Left hindlimb (tissue), 1 donor: ENCODE measurements at places on chromosomes 12 and 14.

DNA sequence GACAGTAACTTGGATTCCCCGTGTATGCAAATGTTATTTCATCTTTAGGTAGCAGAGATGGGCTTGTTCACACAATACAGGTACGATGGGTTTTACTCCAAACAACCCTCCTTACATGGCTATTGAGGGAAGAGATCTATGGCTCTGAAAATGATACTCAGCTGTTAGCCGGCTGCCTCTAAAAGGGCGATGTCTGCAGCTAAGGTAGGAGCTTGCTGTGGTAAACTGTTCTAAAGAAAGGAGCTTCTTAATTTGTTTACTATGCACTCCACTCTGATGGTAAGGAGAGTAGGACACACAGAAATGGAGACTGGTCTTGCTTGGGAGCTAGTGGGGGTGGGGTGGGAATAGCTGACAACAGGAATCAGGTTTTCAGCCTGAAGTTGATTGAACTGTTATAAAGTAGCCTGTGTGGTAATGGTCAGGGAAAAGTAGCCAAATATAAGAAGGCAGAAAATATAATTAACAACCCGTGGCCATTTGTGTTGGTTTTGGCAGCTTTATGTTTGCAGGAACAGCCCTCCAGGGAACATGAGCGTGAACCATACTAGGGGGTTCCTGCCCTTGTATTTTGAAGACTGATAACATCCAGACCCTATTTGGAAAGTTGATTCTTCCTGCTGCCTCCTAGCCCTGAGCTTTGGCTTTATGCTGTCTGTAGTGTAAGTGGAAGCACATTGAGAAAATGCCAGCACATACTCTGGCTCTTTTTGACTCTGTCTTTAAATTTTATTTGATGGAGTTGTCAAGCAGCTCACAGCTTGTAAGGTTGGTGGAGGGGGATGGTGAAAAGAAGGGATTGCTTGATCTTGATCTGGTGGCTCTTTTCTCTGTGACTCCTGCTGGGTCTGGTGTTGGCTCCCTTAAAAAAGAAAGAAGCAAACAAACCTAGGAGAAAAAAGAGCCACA is 929.8 kb downstream of the DIO2 start:
- no peak for DNase-seq

DNA sequence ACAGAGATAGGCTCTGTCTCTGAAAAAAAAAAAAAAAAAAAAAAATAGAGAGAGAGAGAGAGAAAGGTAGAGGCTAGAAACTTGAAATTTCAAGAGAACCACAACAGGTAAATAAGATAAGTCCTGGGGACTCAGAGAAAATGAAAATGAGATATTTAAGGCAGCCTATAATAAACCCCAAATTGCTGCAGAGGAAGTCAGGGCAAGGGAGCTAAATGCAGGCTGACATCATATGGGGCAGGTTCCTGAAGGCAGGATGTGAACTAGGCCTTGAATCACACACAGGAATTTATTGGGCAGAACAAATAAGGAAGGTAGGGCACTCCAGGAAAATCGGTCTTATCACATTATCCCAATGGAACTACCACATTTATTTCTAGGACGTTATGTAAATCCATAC is 54.9 kb upstream of the NUDT4 start:
- no peak for DNase-seq

GRCh38 chr14:95407354-95407753 is 87.6 kb upstream of the CLMN start:
- DNase-seq, result no peak

GRCh38 chr12:102120886-102121285 is 903 bp downstream of the PARPBP start:
- DNase-seq, result no peak

DNA sequence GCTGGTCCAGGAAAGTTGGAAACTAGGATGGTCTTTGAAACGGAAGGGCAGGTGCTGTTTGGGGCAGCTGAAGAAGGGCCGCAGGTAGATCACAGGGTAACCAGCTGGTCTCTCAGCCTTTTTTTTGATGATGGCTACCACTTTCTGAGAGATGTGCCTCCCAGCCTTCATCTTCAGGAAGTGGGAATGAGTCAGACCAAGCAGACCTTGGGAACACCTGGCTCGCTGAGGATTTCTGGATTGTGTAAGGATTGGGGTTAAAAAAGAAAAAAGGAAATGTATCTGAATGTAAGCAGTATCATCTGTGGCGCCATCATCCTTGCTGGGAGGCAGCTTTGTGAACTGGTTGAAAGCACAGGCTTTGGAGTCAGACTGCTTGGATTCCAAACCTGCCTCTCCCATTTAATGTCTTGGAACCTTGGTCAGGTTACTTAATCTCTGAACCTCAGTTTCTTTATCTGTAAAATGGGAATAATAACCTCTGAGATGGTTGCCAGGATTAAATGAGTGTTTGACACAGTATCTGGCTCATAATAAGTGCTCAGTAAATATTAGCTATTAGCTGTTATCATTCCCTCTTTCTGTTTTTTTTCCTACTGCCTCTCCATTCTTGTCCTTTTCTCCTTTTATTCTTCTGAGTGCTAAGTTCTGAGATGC is 1.7 kb downstream of the PRPF40B start:
- no peak for DNase-seq

GRCh38 chr12:89836026-89836425 is 127.4 kb upstream of the ATP2B1 start:
- no peak for DNase-seq

DNA sequence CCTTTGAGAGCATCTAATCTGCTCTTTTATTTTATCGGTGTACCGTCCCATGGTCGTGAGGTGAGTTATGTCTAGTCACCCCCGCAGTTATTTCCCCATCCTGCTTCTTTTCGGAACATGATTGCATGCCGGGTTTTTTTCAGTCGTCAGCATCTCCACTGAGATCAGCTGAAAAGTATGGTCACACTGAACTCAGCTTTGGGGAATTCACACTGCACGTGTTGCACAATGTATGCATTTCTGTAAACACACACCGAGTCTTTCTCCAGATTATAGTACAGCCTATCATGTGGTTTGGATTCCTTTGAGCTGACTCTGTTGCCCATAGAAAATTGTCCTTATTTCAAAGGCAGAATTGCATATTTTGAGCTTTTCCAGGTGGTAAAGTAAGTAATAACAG is 24.6 kb downstream of the PLXNC1 start:
- DNase-seq, result no peak

DNA sequence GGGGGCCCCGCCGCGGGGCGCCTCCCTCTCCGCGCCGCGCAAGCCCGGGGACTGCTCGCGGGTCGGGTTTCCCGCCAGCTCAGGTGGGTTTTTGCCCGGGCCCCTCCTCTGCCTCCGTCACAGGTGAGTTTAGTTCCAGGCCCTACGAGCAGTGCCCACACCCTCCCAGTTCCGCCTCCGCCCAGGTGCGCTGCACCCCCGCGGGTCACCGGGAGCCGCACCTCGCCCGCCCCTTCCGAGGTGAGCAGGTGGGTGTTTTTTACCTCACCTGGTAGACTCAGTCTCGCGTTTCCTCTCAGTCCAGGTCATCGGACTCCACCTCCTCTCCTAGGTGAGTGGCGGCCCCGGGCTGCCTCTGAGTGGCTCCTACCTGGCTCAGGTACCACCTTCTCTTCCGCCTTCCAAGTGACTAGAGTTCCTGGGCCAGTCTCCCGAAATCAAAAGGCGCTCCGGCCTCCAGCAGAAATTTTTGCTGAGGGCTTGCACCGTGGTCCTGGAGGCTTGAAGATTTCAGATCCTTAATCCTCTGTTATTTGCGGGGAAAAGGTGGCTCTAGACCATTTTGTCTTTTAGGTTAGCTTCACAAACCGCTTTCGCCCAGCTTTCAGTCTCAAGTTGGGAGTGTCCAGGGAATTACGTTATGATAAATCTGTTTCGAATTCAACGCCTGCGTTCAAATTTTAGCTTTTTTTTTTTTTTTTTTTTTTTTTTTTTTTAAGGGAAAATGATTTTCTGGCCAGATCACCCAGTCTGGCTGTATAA is at the start of gene TMEM30B:
TSS of gene TMEM30B (minus strand) at position 153 of the 762 bp plus-strand sequence. CDS start 191 bp downstream, outside the sequence.
- DNase-seq, result peak; percentile 52

DNA sequence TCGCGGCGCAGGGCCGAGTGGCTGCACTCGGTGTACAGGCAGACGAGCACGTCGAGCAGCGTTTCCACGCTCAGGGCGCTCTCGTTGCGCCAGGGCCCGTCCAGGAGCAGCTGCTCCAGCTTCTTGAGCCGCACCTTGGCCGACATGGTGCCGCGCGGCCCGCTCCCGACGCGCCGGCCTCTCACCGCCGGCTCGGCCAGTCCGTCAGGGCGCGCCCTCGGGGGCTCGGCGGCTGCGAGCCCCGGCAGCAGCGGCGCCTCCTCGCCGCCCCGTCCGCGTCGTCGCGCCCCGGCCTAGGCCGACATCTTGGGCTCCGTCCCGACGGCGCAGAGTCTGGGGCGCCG is 349 bp downstream of the CDC42BPB start:
- peak; percentile 47 for DNase-seq

GRCh38 chr12:66979251-66979650 is 289.9 kb upstream of the CAND1 start:
- no peak for DNase-seq

- no peak for DNase-seq
Observed at GRCh38 chr14:91727121-91727520, 4.8 kb downstream of the CATSPERB start.

DNA sequence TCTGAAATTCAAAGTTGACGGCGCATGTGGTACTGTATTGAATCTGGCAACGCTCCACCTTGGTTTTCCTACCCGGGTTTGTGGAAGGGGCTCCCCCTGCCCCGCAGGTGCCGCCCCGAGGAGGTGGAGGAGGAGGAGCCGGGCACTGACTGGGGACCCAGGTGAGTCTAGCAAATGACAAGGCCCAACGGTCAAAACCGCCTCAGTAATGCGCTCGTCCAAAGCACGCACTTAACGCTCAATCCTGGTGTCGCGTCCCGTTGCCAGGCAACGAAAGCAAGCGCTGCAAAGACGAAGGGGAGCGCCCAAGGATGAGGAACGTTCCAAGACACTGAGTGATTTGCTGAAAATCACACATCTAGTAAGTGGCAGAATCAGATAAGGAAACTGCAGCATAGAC is 24.0 kb upstream of the CLEC4E start:
- no peak for DNase-seq

DNA sequence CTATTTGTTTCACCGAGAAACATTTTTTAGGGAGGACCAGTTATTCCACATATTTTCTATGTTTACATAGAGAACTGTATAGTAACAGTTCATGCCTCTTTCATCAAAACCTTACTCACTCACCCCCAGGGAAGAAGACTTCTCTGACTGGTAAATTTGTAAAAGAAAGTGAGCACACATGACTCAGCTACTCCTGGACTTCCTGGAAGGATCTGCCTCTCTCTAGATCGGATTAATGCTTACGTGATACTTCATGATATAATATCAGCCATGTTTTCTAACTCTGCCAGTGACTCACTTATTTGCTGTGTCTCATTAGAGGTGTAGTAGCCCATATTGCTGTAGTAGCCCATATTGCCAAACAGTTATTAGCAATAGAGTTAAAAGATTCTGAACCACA is 494.3 kb upstream of the ATXN7L3B start:
- no peak for DNase-seq

DNA sequence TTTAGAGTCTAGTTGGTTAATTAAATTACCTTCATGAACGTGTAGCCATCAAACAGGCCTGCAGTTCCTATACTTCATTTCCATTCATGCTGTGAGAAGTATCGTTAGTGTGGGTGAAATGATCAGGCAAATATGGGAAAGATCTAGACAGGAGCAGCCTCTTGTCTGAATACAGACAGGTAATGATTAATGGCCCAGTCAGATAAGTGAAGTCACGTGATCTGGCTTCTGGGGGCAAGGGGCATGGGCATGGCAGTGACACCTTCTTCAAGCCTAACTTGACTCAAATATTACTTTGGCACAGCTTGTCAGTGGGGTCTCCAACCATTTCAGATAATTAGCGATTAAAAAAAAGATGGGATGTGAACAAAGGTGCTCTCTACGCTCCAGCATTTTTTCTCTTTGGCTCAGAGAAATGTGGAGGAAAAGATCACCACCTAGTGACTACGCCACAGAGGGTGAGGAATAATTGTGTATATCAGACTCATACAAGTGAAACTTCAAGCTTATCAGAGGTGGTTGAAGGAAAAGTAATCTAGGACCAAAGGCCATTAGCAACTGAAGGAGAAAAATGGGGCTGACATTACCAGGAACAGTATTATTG is 17.8 kb downstream of the GUCY2C start:
- DNase-seq, result no peak

- no peak for DNase-seq
Observed at GRCh38 chr12:71333418-71333817, 106.2 kb upstream of the LGR5 start.

DNA sequence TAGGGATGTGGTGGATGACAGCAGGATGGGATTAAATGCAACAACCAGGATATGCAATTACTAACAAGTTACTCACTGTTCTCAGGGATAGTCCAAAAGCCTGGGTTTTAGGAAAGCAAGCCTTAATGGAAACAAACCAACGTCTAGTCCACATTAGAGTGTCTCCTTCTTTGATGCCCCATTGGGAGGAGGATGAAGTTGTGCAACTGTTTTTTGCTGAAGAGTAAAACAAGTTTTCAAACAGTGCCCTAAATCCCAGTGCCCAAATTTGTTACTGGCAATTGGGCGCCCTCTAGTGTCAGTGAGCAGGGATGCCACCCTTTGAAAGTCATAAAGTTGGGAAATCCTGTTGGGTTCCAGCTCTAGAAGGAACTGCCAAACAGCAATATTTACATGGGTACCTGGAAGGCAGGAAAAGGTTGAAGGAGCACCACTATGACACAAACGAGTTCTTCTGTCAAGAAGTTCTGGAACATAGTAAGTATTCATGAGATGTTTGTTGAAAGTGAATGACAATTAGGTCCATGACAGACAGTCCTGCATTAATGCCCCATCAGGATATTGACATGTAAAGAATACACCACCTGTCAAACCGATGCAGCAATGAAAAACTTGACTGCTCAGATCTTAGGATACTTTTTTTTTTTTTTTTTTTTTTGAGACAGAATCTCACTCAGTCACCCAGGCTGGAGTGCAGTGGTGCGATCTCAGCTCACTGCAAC is 11.1 kb upstream of the DPF3 start:
- DNase-seq, result no peak

DNA sequence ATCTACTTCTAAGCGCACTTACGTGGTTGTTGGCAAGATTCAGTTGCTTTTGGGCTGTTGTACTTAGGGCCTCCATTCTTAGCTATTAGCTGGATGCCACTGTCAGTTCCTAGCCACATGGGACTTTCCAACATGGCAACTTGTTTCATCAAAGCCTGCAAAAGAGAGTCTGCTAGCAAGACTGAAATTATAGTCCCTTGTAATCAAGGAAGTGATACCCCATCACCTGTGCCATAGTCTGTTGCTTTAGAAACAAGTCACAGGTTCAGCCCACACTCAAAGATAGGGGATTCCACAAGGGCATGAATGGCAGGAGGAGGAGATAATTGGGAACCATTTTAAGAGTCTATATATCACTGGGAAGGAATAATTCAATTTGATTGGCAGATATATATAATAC is 27.1 kb upstream of the SLC17A8 start:
- DNase-seq, result no peak

- DNase-seq, result no peak
Observed at GRCh38 chr12:28413460-28414109, 223.3 kb downstream of the CCDC91 start.
